ENCODE measurements at places on chromosomes 5 and 9.

- DNase-seq, result peak; percentile 69
Measured at GRCh38 chr9:88236511-88237478, 98.5 kb upstream of the SPATA31C2 start.

DNA sequence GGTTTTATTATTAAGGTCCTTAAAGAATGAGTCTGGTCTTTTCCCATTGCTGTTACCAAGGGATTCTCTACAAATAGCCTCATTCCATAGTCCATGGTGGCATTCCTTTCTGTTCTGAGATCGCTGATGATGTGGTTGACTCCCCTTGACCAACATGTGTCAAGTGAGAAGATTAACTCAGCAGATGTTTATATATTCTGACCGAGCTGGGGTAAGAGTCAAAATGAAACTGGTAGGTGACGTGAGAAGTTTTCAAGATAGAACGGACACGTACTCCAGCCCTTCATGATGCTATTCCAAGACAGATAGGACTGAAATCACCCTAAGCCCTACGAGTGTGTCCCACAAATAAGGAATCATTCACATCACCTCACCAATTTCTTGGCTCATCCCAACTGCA, 155.5 kb upstream of the WWC1 start:
- DNase-seq, result no peak

GRCh38 chr9:121450241-121450640, 49.4 kb downstream of the GGTA1 start:
- no peak for DNase-seq

GRCh38 chr9:115923903-115924668, 229.5 kb upstream of the PAPPA start:
- DNase-seq, result no peak

DNA sequence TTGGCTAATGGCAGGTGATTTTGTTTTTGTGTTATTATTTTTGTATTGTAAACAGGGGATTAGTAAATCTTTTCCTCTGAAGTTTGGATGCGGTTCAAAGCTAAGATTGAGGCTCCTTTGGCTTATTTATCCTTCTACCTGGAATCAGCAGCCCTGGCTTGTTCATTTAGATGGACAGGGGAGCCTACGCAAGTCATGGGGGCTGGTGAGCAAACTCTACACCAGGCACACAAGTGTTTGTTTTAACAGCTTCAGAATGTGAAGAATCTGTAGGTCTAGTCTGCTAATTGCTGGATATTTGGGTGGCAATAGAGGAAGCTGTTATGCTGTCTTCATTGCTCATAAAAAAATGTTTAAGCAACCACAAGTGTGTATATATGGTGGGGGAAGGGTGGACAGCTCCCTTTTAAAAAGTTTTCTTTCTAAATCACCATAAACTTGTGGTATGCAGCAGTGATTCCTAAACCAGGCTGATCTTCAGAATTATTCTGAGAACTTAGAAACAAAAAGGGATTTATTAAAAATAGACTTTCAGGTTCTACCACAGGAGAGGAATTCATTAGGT, 20.7 kb downstream of the ZNF462 start:
- DNase-seq, result no peak

Data from Ammon's horn (tissue), 1 donor.